ENCODE measurements at places on chromosomes 3 and 15.

DNA sequence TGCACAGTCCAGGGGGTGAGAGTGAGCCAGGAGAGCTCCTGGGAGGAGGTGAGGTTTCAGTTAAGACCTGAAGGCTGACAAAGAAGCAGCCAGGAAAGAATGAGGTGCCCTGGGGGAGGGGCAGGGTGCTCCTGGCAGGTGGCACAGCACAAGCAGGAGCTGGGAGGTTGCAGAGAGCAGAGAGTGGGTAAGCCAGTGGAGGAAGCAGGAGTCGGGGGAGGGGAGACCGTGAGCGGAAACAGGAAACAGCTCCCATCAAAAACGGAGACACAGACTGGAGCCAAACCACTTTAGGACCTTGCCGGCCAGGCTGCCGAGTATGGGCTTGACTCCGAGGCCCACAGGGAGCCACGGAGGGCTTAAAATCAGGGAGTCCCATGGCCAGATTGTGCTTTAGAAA, 12.1 kb upstream of the FBLN2 start:
- no peak for DNase-seq

DNA sequence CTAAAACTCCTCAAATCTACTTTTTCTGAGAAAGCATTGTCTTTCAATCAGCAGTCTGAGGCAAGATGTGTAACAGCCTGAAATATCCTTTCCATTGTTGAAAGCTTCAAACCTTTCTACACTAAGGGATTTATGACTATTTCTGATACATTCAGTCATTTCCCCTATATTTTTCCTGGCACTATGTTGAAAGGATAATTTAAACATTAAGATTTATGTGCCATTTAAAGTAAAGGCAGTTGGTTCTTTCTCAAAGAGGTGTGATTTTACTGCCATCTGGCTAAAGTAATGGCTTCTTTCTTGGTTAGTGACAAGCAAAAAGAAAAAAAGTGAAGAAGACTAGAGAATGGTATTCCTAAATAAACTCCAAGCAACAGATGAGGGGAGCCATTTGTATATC, 249.6 kb upstream of the COL8A1 start:
- no peak for DNase-seq

- no peak for DNase-seq
These were observed 254.8 kb upstream of the TPRG1 start for GRCh38 chr3:188916934-188917401.

GRCh38 chr3:179613807-179614206, 9.2 kb downstream of the NDUFB5 start:
- no peak for DNase-seq

DNA sequence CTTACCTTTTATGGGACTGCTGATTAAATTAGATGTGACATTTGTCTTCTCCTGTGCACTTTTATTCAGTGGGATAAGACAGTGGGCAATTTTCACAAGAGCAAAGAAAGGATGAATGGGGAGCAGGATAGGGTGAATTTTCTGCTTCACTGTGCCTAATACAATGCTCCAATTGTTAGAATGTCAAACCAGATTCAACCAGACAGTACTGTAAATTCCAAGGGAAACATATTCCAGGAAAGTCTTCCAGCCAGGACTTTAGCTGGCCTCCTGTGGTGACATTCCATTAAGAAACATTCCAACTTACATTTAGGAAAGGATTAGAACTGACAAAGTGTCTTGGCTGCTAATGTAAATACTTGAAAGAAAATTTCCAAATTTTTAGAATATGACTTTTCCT, 100.1 kb upstream of the PROK2 start:
- no peak for DNase-seq

- no peak for DNase-seq
These were observed 186.1 kb downstream of the TJP1 start for GRCh38 chr15:29636140-29636539.

DNA sequence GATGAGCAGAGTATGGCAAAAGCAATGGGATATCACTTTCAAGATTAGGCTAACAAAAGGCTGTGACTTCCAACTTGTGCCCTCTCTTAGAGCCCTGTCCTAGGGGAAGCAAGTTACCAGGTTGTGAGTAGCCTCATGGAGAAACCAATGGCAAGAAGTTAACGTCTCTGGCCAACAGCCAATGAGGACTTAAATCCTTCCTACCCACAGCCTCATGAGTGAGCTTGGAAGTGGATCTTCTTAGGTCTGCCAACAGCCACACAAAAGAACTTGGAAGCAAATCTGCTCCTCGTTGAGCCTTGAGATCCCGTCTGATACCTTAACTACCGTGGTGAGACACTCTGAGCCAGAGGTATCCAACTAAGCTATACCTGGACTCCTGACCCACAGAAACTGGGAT, 5.7 kb downstream of the NME9 start:
- DNase-seq = no peak

GRCh38 chr15:28093752-28094535, 5.2 kb downstream of the OCA2 start:
- DNase-seq = no peak

- no peak for DNase-seq
These were observed 319.0 kb downstream of the MECOM start for GRCh38 chr3:169344465-169344864.

- no peak for DNase-seq
These were observed 223.2 kb downstream of the MBNL1 start for GRCh38 chr3:152491922-152492321.

DNA sequence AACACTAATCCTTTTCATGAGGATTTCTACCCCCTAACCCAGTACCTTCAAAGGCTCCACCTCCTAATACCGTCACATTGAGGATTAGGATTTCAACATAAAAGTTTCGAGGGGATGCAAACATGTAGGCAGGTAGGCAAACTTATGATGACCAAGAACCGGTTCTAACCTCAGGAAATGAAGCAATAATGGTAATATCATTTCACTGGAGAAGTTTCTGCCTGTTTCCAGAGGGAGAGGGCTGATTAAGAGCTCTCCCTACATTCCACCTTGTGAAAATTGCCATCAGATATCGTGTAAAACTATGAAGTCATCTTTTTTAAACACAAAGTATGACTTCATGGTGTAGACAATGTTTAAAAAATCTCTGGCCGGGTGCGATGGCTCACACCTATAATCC, 31.6 kb downstream of the NKIRAS1 start:
- no peak for DNase-seq

DNA sequence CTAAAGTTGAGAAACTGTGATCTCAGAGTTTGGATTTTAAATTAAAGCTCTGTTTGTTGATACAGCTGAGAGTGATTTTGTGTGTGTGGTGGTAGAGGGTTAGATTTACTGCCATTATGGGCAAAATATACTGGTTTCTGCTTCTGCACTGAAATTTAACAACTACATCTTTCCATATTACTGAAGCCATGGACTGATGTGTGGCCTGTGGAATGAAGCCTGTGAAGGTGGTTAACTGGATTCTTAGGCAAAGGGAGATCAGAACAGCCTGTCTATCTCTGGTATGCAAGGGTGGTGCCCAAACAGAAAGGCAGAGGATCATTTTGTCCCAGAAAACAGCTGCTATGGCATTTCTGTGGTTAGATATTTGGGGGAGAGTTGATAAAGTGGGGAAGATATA, 297.3 kb upstream of the THBS1 start:
- no peak for DNase-seq

DNA sequence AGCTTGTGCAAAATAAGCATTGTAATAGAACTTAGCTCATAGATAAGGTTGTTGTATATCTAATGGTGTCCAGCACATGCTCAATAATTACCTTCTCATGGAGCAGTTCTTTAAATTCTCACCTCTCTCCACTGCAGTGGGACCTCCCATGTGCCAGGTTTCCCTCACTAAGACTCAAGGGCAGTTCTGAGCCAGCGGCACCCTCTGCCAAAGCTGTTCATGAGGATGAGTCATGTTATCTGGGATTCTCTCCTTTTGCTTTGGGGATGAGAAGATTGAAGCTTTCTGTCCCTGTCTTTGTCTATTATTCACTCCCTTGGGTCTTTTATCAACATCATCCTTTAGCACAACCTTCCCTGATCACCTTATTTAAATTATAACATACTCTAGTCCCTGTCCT, 15.6 kb upstream of the AMOTL2 start:
- no peak for DNase-seq

- DNase-seq = no peak
These were observed 3.4 kb upstream of the AP4E1 start for GRCh38 chr15:50905055-50905454.

DNA sequence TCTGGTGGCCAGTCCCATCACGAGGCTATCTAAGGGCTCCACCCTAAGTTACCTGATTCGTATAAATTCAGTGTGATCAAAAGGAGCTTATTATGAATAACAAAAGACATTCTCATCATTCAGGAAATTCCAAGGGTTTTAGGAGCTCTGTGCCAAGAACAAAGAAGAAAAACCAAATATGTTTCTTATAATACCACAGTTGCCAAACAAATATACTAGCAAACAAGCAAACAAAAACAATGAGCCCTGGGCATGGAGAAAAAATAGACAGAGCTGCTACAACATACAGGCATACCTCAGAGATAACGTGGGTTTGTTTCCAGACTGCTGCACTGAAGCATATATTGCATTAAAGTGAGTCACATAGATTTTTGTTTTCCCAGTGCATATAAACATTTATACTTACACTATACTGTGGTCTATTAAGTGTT, 20.2 kb upstream of the CFAP161 start:
- DNase-seq = no peak

GRCh38 chr3:152192050-152192449, 76.7 kb upstream of the MBNL1 start:
- no peak for DNase-seq

GRCh38 chr3:73431183-73431900, 193.4 kb downstream of the PDZRN3 start:
- DNase-seq = no peak

GRCh38 chr3:114259566-114259965, 22.2 kb upstream of the ZNF80 start:
- DNase-seq = no peak
